ENCODE measurements at places on chromosomes 3 and 15.

GRCh38 chr3:192943393-192943792, 25.7 kb upstream of the MB21D2 start:
- DNase-seq: no peak

DNA sequence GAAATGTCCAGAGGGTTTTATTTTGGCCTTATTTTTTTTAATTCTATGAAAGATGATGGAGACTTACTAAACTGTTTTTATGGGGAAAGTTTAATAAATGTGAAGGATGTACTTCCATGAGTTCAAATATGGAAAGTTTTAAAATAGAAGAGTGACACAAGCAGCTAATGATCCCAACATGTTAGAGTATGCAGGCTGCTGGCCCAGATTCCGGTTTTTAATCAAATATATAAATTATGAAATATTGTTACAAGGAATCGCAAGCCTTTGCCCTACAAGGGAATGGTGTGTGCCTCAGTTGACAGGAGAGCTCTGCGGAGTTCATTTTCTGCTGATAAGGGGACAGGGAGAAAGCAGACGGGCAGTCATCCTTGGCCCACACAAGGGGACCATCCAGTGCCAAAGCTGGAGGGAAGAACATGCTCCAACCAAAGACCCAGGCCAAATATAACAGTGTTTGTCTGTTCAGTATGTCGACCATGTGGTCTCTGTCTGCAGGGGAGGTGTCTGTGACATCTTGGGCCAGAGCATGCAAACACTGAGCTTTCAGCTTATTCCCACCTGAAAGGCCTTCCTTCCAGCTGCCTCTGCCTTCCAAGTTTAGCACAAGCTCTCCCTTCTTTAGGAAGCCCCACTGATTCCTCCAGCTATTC, 69.8 kb downstream of the SSUH2 start:
- DNase-seq: no peak

DNA sequence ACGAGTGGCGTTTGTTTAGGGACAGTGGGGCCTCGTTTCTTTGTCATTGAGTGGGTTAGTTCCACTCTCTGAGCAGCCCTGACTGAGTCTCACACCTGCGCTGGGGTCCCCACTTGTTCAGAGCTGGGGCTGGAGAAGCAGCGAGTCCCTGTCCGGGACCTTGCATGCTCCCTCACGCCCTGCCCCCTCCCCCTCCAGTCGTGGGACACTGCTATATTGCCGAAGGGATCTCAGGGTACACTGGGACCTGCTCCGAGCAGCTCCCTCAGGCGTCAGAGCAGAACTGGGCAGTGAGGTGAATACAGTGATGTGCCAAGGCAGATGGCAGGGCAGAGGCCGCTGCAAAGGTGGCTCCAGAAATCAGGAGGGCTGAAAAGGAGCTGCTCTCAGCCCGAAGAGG, 59.9 kb upstream of the KLF13 start:
- DNase-seq: no peak

DNA sequence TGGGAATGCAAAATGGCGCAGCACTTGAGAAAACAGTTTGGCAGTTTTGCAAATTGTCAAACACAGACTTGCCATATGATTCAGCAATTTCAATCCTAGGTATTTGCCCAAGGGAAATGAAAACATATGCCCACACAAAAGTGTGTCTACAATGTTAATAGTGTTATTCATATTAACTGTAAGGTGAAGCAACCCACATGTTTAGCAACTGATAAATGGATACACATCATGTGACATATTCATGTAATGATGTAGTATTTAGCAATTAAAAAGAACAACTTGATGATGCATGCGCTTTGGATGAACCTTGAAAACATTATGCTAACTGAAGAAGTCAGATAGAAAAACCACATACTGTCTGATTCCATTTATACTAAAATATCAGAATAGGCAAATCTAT, 539.0 kb upstream of the PPP2R3A start:
- no peak for DNase-seq

- DNase-seq: no peak
Measured at GRCh38 chr15:88980498-88980897, 67.3 kb upstream of the MFGE8 start.

GRCh38 chr15:79724312-79724711, 172.5 kb downstream of the MTHFS start:
- no peak for DNase-seq

GRCh38 chr3:81782585-81782984, 21.1 kb upstream of the GBE1 start:
- DNase-seq: no peak

DNA sequence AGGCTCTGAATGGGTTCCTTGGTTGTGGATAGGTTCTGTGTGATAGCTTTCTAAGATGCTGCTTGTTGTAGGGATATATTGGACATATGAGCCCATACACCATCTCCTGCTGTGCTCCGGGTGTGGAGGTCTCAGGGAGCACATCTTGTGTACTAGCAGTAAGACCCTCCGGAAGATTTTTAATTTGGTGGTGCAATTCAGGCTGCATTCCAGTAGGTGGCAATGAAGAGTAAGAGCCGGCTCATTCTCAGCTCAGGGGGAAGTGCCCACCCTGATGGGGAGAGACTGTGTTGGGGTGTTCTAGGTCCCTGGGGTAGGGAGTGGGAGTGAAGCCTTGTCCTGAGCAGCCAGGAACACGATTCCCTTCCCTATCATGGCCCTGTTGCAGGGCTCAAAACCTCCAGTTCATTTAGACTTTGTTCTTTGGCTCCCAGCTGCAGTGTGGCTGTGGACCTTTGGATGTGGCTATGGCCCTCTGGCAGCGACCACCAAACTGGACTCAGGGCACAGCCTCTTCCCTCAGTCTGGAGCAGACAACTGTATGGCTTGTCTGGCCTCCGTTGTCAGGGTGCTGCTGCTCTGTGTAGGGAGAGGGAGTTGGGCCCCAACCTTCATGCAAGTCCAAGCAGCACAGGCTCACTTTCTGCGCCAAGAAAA, 104.7 kb downstream of the UNC13C start:
- no peak for DNase-seq

DNA sequence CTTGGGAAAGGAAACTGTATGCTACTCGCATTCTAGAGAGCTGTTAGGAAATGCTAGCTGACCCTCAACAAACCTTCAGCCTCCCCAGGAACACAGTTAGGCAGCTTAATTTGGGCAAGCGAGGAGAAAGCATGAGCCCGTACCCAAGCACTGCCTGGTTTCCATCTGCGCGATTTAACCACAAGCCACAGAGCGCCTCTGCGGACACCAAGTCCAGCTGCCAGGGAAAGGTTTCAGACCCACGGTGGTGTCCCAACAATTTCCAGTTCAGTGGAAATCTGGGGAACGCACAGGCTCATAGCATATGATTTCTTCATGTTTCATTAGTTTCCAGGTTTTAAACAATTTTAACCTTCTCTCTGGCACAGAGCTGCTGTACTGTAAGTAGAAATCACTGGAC, 617.6 kb downstream of the FHIT start:
- DNase-seq: no peak

GRCh38 chr15:84996055-84996454, 14.4 kb downstream of the PDE8A start:
- no peak for DNase-seq

GRCh38 chr3:123294296-123294938, 92.7 kb downstream of the SEC22A start:
- no peak for DNase-seq

DNA sequence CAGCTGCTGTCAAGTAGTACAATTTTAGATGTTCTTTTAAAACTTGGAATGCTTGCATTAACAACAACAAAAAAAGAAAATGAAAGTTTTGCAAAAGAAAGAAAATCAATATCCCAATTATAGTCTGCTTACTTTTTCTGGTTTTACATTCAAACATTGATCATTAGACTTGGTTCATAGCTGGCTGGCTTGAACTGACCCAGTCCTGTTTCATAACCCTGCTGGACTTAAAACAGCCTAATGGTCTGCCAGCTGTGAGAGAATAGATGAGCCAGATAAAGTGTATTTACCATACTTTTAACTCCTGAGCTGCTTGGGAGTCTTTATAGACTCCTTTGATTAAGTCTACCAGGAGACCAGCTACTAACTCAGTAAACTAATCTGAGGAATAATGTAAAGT, 59.2 kb downstream of the PIAS1 start:
- no peak for DNase-seq

DNA sequence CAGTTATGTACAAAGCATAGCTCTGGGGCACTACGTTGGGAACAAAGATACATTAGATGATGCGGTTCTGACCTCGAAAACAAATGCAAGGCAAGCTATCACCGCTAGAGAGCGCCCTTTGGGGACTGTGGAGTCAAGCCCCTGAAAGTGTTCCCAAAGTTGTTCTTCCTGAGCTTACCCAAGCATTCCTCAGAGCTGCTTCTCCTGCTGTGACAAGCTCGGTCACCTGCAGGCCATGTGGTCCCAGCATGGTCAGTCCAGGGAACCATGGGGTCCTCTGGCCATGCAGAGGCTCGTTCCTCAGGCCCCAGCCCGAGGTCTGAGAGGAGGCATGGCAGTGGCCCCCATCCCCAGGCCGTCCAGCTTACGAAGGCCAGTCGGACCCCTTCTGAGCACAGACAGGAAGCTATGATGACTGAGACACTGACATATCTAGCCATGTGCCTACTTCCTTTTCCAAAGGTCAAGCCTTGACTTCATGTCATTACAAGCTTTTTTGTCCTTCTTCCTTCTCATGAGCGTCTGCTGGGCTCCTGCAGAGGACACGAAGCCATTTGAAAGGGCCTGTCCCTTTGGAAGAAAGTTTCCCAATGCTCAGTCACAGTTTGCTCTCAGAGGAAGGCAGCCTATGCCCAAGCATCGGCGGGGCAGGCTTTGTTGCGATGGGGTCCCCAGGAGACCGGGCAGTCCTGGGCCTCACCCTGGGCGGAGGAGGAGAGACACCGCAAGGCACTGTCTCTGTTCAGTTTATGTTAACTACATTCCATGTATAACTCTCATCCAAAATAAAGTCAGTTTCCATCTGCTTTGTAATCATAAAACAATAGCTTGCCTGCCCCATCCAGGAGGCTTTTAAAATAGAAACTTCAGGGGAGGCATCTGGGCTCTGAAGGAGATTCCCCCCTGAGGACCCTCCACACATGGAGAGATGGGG, 79.3 kb downstream of the ATP10A start:
- peak; percentile 42 for DNase-seq

DNA sequence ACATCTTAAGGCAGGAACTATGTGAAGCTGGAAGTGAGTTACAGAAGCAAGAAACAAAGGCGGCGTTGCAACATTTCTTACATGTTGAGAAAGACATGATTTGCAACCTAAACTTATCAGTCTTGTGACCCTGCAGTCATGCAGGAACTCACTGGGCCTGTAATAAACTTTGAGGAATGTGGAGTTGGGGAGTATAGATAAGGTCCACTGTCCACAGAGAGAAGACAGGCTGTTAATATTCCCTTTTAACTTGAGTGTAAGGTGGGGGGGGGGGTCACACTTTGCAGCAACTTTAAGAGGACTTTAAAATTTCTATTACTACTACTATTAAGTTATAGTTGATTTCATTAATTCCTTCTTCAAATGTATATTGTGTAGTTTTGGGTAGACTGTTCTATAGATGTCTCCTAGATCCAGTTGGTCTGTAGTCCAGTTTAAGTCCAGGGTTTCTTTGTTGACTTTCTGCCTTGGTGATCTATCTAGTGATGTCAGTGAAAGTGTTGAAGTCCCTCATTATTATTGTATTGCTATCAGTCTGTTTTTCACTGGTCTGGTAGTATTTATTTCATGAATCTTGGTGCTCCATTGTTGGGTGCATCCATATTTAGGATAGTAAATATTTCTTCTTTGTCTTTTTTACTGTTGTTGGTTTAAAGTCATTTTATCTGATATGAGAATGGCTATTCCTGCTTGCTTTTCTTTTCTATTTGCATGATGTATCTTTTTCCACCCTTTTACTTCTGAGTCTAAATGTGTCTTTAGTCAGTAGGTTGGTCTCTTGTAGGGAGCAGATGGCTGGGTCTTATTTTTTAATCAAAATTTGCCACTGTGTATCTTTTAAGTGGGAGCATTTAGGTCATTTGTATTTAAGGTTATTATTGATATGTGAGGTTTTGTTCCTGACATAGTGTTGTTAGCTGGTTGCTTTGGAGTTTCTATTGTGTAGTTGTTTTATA, 15.6 kb upstream of the FAM98B start:
- no peak for DNase-seq

DNA sequence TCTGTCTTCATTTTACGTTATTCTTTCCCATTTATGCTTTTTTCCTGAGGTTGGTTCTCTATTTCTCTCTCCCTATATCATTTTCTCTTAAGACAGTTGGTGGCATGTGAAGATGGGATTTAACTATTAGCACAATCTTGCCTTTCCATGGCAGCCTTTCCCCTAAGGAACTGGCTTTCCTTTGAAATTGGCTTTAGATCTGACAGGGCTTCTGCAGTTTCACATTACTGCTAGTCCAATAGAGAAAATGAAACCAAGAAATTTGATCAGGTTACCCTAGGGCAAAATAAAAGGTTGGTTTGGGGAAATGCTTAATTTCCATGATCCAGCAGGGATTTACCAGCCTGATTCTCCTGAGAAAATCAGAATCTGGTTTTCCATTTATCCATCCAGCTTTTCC, 22.7 kb upstream of the CHL1 start:
- no peak for DNase-seq

DNA sequence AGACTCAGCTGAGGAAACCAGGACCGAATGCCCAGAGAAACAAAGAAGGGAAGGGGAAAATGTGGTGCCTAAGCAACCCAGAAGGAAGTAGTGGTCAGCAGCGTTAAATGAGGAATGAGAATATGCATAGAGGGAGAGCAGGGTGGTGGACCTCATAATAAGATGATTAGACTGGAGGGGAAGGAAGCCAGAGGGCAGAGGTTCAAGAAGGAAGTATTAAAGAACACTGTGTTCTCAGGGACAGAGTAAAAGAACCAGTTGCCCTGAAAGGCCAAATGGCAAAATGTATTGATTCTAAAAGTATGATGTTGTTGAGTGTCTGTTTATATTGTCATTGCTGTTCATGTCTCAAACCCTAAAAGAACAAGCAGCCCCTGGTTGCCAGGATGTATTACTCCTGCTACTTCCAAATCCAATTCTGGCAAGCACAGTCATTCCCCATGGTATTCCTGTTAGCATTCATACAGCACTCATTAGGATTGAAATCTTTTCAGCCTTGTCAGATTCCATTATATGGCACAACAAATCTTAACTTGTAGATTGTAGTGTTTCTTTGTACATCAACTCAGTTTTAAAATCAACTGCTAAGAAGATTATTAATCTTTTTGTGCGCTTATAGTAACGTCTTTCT, 23.4 kb downstream of the P2RY1 start:
- no peak for DNase-seq

GRCh38 chr15:74988007-74988800, 7.2 kb upstream of the SCAMP5 start:
- DNase-seq: no peak

GRCh38 chr15:38208206-38208605, 44.4 kb upstream of the SPRED1 start:
- no peak for DNase-seq
